Activated CD8-positive, alpha-beta T cell treated with anti-CD3 and anti-CD28 coated beads for 36 hours (primary cell): ENCODE measurements at places on chromosomes 7 and 10. TPM values are rescaled to one million over a fixed set of nuclear protein-coding genes. Genes with fewer than 3 reads are reported as not detected.

The RAB19 gene
- 5.6 TPM for total RNA-seq

- no peak for DNase-seq
- H3K27me3 ChIP-seq = peaks cover 11% of the 10 kb centered on the region
- no peaks in the 10 kb centered on the region for H3K36me3 ChIP-seq
- no peak overlapping the region for H3K4me3 ChIP-seq
- H3K27ac ChIP-seq = no peak overlapping the region
- H3K4me1 ChIP-seq = no peaks in the 10 kb centered on the region
These were observed 62.1 kb downstream of the MET start for GRCh38 chr7:116733924-116734580.

The NXPH1 gene
- not detected for total RNA-seq

- H3K4me1 ChIP-seq = no peaks in the 10 kb centered on the region
- no peak overlapping the region for H3K4me3 ChIP-seq
- no peak overlapping the region for H3K27ac ChIP-seq
- no peaks in the 10 kb centered on the region for H3K36me3 ChIP-seq
- no peak for DNase-seq
- peaks cover 15% of the 10 kb centered on the region for H3K27me3 ChIP-seq
These were observed 164.7 kb upstream of the HPS1 start for GRCh38 chr10:98611436-98611835.
